ENCODE measurements at places on chromosomes 12 and 14. TPM values are rescaled to one million over a fixed set of nuclear protein-coding genes. Genes with fewer than 3 reads are reported as not detected.

The SLC6A12 gene
- total RNA-seq: 2.7 TPM

The PTGER2 gene
- total RNA-seq: 0.75 TPM

The TMEM229B gene
- 1.6 TPM for total RNA-seq

The RNASE3 gene
- not detected for total RNA-seq

The KRT75 gene
- total RNA-seq: not detected

The KRT74 gene
- not detected for total RNA-seq

DNA sequence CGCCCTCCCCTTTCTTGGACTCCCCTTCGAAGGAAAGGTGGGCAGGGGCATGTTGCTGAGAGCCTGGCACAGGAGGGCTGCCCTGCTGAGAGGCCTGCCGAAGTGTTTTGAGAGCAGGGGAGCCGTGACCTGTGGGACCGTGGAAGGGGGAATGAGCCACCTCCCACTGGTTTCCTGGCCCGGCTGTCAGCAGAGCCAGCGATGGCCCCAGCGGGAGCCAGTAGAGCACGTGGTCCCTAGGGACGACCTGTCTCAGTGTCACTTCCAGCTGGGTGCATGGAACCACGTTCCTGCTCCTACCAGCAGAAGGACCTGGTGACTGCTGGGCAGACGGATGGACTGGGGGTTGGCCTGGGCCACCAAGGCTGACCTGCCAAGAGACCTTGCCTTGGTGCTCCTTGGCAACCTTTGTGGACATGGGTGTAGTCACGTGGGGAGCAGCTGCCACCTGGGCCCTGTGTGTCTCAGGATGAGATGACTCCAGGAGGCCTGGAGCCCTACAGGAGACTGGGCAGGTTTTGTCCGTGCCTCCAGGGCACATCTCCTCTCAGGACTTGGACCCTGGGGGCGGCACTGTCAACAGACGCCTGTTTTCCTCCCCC lies 34.6 kb downstream of the BEGAIN start:
- no peak for DNase-seq

DNA sequence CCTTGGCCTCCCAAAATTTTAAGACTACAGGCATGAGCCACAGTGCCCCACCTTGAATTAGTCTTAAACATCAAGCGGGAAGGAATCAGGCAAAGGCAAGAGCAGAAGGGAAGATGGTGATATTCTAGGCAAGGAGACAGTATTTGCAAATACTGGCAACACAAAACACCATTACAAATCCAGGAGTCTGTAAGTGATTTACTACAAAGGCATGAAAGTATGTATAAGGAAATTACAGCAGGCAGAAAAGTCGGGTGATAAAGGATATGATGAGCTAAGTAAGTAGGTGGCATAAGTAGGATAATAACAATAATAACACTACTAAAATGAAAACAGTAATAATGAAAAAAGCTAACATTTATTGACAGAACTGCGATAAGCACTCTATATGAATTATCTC lies 28.5 kb downstream of the FMNL3 start:
- no peak for DNase-seq

- no peak for DNase-seq
Observed at GRCh38 chr14:75011356-75011994, 8.8 kb downstream of the EIF2B2 start.

DNA sequence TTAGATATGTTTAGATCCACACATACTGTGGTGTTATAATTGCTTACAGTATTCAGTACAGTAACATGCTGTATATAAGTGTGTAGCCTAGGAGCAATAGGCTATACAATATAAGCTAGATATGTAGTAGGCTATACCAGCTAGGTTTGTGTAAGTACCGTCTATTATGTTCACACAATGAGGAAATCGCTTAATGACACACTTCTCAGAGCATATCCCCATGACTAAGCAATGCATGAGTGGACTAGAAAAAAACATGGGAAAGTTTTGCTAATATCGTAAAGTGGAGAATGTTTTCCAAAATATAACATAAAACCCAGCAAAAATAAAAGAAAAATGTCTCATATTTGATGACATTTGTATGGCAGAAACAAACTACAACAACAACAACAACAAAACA lies 27.3 kb downstream of the AKAP3 start:
- DNase-seq: no peak

DNA sequence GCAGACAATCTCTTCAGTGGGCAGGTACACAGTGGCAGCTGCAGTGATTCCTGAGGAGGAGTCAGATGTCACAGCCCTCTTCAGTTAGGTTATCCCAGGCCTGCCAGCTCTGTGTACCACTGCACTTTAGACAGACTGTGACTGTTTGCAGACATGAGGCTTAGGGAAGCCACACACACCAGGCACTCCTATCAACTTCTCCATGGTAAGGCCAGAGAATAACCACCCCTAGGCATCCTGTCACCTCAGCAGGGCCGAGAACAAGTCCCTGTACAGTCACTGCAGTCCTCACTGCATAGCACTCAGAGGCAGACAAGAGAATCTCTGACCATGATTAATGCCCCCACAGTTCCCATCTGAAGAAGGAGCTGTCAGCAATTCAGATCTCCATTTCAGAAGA lies 296.5 kb downstream of the GALC start:
- no peak for DNase-seq

DNA sequence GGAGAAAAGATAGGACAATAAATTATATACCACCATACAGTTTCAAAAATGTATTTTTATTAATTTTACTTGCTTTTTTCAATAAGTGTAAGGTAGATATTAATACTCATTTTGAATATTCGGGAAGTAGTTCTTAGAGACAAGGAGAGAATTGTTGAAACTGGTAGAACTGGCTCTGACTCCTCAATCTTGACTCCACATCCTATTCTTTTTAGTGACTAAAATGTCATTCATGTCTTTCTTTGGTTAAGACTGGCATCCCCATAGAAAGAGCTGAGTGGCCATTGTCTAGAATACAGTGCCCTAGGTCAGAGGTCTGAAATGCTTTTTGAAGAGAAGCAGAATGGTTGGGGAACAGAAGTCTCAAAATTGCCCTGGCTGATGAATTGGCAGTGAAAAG lies 177.6 kb upstream of the LRIG3 start:
- DNase-seq: no peak

- DNase-seq: no peak
Observed at GRCh38 chr12:6703631-6704030, 3.0 kb upstream of the PIANP start.

DNA sequence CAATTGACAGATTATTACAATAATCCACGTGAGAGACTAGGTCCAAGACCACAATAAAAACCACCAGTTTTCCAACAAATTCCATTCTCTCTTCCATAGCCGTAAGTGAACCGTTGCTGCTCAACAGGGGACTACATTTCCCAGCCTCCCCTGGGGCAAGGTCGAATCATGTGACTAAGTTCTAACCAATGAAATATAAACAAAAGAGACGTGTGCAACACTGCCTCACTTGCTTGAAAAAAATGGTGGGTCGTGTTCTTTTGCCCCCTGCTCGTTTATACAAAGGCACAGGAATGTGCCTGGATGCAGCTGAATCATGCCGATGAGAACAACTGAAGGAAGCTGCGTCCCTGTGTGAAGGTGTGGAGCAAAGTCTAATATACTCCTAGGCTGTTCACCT lies 51.1 kb downstream of the HSPB8 start:
- no peak for DNase-seq

DNA sequence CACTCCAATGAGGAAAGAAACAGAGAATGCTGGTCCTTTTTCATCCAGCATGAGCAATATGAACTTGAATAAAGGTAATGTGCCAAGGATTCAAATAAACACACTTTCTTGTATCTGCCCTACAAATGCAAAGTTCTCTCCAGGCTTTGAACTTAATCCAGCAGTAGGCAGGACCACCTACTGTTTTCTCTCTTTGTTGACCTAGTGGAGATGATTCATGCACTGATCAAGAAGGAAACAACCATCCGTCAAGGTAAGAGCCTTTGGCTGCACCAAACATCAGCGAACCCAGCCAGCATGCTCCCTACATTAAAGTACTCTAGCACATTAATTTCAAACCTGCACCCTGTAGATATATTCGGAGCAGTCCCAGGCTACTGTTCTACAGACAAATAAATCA lies 489.3 kb downstream of the GALC start:
- DNase-seq: no peak
